Activated naive CD8-positive, alpha-beta T cell treated with anti-CD3 and anti-CD28 coated beads, Interleukin-2, amount 10 ng/mL, durations not matched to agents 7 days and 5 days (primary cell): ENCODE measurements at places on chromosomes 7 and 10.

DNA sequence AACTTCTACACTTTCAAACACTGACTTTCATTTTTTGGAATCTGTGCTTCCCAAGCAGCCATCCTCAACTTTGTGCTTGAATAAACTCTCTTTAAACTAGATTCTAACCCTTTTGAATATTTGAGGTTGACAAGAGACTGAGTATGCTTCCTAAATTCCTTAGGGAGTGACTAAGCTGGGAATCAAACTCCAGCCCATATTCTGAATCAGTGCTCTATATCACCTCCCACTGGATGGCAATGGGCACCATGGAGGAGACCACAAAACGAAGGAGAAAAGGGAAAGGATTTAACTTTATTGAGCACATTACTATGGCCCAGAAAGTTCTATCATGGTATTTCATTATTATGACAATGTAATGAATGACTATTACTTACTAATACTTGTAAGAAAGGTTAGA, 17.2 kb upstream of the SLC26A4 start:
- DNase-seq: no peak

DNA sequence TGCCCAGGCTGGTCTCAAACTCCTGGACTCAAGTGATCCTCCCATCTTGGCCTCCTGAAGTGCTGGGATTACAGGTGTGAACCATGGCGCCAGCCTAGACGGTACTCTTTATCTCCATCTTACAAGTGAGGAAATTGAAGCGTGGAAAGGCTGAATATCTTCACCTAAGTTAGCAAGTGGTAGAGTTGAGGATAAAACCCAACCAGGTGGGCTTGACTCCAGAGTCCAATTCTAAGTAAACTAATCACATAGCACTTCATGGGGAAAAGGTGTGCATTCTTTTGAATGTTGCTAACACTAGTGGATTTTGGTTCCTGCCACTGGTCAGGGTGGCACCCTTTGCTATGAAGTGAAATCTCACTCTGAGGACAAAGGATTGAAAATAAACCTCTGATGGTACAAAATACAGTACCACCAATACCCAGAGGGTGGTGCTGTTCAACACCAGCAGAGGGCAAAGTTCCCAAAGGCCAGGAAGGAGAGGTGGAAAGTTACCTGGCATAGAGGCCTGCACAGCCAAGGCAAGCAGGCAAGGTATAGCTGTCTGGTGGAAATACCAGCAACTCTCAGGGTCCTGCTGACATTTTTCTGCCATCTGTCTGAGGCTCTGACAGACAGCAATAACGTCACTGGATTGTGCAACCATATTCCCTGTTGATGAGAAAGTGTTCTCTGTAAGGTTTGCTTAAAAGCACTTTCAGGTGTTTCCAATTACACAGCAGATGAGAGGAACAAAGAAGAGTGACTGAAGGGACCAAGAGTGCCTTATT, 17.6 kb downstream of the ZDHHC16 start:
- DNase-seq: no peak

- DNase-seq: no peak
Observed at GRCh38 chr7:142528608-142529408, 220.5 kb upstream of the PRSS1 start.

DNA sequence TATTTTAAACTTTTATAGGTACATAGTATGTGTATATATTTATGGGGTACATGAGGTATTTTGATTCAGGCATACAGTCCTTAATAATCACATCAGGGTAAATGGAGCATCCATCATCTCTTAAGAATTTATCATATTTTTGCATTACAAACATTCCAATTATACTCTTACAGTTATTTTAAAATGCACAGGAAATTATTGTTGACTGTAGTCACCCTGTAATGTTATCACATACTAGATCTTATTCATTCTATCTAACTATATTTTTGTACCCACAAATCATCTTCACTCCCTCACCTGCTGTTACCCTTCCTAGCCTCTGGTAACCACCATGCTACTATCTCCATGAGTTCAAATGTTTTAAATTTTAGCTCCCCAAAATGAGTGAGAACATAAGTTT, 56.3 kb upstream of the FAM3C start:
- no peak for DNase-seq

GRCh38 chr10:35453855-35454532, 117.7 kb downstream of the CCNY start:
- no peak for DNase-seq

DNA sequence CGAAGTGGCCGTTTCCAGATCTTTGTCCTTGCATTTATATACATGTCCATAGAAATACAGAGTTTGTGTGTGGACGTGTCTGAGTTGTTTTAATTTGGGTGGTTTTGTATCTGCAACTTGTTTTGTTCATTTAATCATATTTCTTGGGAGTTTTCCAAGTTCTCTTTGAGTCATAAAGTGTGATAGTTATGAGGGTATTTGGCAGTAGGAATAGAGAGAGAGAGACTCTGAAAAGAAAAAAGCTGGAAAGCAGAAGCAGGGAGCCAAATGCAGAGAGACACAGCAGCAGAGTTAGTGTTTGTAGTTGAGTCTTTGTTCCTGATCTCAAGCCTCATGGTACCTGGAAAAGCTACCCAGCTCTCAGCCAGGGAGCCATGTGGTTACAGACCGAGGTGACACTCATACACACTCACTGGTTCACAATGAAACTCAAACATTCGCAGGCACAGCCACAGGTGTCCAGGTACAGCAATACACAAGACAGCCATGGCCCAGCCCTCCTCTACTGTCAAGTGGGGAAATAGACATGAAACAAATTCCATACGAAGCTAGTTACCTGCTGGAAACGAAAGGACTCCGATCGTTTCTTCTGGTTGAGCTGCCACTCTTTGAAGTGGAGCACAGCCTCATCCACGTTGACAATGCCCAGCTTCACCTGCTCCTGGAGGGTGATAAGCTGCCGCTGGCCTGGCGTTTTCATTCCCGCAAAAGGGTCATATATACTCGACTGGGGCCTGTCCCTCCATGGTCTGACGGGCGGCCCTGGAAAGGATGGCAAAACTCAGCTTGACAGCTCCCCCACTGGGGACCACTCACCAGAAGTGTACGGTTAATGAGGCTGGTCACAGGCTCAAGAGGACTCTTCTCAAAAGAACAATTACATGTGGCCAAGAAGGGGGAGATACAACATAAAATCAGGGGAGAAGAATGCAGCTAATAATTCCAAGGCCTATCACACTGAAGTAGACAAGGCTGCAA, 33.3 kb upstream of the TM9SF3 start:
- DNase-seq: no peak

GRCh38 chr7:139340808-139341057, 404 bp upstream of the FMC1 start:
- no peak for DNase-seq

DNA sequence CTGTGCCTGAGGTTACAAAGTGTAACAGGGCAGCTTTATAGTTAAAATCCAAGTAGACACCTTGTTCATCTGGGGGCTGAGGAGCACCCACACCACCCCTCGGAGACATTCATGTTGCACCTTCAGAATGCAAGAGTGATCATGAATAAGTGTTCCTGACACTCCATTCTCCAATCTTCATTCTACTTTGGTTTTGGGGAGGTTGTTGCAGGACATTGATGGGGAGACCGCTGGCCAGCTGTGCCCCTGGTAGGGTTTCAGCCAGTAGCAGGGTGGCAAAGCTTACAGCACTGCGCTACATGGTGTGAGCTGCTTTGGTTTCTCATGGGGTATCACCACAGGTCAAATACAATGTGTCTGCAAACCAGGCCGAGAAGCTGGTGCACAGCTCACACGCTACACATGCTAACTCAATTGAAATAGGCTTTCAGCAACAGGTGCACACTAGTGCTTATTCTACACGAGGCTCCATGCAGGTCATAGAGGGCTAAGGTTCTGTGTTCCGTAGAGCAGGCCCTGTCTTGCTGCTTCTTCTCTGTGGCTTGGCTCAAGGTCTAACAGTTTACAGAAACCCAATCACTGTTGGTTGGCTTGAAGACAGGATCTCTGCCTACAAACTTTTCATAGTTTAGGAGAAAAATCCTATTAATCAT, 317.4 kb upstream of the ZNF32 start:
- DNase-seq: no peak

DNA sequence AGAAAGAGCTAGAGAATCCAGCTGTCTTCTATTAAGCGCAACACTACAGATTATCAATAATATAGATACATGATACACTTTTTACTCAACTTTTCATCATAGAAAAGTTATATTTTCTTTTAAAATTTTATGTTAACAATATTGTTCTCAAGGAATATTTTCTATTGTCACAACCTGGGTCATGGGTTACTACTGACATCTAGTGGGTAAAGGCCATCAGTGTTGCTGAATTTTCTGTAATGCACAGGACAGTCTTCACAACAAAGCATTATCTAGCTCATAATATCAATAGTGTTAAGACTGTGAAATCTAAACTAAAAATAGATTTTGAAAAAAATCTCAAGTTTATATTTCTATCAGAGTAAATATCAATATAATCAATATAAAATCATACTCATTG, 209.8 kb downstream of the ZNF33B start:
- DNase-seq: no peak

DNA sequence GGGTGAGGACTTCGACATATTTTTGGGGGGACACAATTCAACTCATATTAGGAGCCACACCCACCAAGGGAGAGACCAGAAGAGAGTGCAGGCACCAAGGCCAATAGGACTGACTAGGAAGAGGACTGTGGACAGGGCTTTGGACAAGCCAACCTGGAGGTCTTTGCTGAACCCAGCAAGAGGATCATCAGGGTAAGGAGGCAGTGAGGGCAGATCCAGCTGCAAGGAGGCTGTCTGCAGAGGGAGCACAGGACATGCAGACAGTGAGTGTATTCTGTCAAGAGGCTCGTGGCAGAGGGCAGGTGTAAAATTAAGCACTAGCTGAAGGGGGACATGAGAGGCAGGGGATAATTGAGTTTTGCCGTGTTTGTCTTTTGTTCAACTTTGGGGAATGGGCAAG, 83.4 kb upstream of the MGMT start:
- DNase-seq: no peak

DNA sequence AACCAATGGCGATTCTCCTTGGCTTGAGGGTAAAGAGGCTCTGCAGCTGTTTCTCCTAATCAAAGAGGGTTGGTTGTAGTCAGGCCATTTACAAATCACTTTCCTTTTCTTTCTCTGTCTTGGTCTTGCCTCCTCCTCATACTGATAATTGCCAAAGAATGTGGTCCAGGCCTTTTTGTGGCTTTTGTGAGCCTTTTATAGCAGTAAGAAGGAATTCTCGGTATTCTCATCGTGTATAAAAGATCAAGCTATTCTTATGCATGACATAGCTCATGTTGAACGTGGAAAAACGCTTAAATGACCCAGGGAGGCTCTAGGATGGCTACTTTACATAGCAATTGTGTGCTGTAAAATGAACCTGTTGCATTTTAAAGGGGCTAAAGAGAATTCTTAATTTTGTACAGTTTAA, 62.6 kb downstream of the RBM20 start:
- no peak for DNase-seq

- no peak for DNase-seq
Observed at GRCh38 chr7:96224685-96225084, 97.2 kb downstream of the SLC25A13 start.

GRCh38 chr10:18104223-18104872, 35.9 kb upstream of the CACNB2 start:
- peak; percentile 32 for DNase-seq

DNA sequence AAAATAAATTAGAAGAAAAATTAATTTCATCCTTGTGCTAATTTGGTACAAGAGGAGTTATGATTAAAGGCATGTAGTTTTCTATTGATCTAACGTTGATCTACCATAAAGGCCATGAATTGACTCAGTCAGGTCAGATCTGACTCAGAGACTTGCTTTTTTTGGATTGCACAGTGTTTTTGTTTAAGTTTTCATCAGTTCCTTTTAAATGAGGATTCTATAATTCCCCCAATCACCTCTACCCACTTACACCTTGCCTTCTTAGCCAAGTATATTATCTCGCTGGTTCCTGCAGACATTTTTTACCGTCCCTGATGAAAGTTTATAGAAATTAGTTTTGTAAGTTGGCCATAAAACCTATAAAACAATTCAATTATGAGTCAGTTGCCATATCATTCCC, 132.4 kb upstream of the PALS2 start:
- no peak for DNase-seq

GRCh38 chr7:36151921-36152755, 916 bp upstream of the EEPD1 start:
- no peak for DNase-seq

DNA sequence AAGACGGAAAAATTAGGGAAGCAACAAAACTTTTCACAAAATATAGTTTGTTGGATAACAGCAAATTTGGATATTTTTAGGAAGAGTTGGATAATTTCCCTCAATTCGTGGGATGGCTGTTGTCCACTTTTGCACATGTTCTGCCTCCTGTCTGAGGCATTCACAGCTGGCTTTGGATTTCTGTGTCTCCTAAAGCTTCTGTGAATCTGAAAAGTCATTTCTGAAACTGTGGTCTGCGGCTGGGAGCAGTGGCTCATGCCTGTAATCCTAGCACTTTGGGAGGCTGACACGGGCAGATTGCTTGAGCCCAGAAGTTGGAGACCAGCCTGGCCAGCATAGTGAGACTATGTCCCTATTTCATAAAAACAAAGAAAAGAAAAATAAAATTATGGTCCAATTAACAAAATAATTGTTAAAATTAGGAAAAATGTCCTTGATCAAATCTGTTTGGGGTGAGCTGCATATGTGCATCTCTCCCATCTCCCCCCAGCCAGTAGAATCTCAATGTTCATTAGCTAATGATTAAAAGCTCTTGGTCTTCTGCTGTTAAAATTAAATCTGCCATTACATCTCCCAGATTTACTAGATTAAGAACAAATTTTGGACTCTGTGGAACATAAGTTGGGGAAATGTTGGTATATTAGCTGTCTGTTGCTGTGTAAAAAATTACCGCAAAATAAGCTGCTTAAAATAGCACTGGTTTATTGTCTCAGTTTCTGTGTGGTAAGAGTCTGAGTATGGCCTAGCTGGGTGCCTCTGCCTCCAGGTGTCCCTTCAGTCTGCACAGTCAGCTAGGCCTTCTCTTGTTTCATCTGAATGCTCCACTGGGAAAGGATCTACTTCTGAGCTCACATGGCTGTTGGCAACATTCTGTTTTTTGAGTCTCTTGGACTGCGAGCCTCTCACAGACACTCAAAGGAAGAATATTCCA, 332.0 kb upstream of the FZD1 start:
- no peak for DNase-seq

GRCh38 chr7:22153432-22154142, 203.4 kb downstream of the RAPGEF5 start:
- DNase-seq: no peak

GRCh38 chr7:101630591-101630990, 1.5 kb upstream of the MYL10 start:
- no peak for DNase-seq

GRCh38 chr7:151133266-151133985, 34.1 kb downstream of the GBX1 start:
- peak; percentile 14 for DNase-seq

GRCh38 chr7:114466917-114467316, 52.3 kb downstream of the FOXP2 start:
- no peak for DNase-seq

- DNase-seq: no peak
Observed at GRCh38 chr7:136741941-136742340, 126.5 kb upstream of the CHRM2 start.

- DNase-seq: no peak
Observed at GRCh38 chr10:106919871-106920282, 244.6 kb downstream of the SORCS1 start.

- no peak for DNase-seq
Observed at GRCh38 chr10:25682203-25682851, 251.7 kb upstream of the MYO3A start.
